ENCODE measurements at places on chromosomes 3 and 15.

GRCh38 chr3:116667791-116668190 is 41.8 kb upstream of the TUSC7 start:
- no peak for DNase-seq

DNA sequence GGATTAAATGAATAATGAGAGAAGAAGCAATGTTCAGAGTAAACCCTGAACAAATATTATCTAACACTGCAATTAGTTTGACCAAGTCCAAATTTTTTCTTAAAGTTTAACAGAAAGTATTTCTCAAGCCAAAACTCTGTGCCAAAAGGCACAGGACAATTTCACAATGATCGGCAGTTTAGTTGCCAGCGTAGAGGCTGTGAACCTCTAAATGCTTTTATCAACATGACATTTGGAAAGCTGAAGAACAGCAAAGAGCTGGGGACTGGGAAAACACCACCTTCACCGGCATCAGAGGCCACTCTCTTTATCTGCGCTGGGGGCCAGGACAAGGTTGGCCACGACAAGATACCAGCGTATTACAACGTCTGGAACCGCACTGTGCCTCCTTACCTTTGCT is 125.6 kb downstream of the ADAMTS17 start:
- DNase-seq, result no peak

DNA sequence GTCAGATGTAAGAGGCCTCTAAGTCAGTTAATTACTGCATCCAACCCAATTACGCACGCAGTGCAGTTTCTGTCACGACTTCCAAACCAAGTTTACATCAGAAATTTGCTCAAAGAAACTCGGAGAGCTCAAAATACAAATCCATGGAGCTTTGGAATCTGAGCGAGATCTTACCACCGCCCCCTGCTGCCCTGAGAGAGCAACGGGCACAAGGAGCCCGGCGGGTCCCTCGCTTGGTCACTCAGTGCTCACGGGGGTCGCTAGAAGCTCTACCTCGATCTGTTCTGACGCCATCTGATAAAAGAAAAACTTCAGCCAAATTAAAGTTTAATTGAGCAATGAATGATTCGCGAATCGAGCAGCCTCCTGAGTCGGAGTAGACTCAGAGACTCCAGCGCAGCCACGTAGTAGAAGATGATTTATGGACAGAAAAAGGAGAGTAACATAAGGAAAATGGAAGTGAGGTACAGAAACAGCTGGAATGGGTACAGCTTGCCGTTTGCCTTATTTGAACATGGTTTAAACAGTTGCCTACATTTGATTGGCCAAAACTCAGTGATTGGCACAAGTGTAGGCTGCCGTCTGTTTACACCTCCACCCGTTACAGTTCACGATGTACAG is 232.7 kb upstream of the ATP10A start:
- no peak for DNase-seq

DNA sequence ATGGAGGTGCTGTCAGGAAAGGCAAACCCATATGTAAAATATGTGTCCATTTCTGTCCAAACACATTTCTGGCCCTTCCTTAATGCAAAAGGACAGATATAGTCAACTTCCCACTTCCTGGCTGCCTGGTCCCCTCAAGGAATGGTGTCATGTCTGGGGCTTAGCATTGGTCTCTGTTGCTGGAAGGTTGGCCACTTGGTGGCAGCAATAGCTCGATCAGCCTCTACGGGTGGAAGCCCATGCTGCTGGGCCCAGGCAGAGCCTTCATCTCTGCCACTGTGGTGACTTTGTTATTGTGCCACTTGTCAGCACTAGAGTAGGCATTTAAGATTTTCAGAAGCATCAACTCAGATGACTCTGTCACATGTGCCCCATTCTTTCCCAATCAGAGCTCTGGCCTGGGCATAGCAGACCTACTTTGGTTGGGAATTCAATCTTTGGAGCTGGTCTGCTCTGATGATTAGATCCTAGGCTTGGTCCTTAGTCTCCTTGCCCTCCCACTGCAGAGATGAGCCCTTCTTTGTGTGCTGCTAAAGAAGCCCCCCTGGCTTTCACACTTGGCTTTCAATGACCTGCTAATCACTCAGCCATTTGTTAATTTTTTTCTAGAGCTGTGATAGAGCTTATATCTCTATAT is 51.0 kb upstream of the SPSB4 start:
- DNase-seq, result peak; percentile 91

DNA sequence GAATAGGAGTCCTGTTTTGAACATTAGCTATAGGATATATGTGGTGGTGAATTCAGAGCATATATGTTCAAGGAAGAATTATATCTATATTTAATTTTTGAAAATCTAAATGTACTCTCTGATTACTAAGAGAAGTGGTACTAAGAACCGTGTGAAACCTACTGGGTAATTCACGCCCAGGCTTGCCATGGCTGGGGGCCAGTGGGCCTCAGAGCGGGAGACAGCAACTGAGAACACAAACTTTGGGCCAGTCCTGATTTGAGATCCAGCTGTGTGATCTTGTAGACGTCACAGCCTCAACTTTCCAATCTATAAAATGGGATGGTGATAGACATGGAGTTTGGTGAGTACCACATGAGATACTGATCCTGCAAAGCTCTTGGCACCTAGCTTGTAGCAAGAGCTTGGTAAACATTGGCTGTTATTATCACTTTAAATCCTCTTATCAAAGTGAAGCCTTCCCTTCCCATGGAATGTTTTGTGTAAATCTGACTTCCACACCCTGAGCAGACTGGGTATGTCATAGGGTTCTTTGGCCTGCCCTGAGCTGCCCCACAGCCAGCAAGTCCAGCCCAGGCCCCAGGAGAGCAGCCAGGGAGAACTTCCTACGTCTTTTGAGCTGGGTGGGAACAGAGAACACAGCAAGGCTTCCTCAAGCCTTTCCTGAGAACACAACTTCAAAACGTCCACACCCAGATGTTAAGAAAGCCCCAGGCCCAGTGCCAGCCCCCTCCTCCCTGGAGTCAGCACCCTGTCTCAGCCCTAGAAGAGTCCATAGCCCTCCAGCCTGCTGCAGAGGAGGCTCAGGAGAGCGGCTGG is 8.2 kb upstream of the PAQR5 start:
- DNase-seq, result no peak

DNA sequence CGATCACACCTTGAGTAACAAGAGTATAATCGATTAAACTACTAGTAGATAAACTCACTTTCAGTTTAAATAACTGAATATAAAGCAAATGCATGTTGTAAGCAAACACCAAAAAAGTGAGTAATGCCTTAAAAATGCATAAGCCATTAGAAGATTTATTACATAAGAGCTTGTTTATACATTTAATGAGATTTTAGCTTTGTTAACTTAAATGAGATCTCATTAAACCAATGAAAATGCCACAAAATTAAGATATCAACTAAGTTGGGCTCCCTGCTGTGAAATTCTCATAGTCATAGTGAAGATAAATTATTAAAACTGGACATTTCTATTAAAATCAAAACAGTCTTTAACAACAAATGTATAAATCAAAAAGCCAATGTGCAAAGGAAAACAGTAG is 701.2 kb downstream of the NLGN1 start:
- DNase-seq, result no peak

DNA sequence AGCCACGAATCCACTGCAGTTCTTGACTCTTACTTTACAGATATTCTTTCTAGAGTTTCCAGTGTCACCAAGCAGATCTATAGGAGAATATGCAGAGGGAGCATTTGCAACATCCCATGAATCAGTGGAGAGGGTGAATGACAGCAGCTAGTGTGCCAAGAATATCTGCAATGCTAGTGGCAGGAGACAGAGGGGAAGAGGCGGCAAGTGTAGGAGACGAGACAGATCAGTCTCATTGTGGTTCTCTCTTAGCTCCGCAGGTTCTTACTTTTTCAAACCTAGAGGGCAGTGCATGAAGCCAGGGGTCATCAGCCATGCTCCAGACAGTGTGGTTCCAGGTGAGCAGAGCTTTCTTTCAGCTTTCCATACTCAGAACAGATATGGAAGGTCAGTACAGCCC is 744 bp downstream of the ZNF619 start:
- DNase-seq, result no peak

GRCh38 chr3:100719136-100719535 is 9.8 kb downstream of the TFG start:
- no peak for DNase-seq

DNA sequence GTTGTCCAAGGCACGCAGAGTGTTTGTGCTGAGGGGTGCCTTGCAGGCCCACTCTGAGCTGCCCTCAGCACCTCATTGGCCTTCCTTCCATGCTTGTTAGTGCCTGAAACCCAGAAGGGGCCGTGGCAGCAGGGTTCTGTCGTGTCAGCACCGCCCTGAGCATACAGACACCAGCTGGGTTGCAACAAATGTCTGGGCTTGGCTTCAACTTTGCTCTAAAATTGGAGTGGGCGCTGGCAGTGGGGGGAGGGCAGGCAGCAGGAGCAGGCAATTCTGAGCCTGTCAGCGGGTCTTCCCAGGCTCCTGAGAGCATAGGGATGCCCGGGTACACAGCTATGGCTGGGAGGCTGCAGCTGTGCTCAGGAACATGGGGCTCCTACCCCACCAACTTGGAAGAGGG is 464.3 kb downstream of the EPHA3 start:
- DNase-seq, result no peak

GRCh38 chr3:46029953-46030543 is 2.8 kb upstream of the XCR1 start:
- no peak for DNase-seq

DNA sequence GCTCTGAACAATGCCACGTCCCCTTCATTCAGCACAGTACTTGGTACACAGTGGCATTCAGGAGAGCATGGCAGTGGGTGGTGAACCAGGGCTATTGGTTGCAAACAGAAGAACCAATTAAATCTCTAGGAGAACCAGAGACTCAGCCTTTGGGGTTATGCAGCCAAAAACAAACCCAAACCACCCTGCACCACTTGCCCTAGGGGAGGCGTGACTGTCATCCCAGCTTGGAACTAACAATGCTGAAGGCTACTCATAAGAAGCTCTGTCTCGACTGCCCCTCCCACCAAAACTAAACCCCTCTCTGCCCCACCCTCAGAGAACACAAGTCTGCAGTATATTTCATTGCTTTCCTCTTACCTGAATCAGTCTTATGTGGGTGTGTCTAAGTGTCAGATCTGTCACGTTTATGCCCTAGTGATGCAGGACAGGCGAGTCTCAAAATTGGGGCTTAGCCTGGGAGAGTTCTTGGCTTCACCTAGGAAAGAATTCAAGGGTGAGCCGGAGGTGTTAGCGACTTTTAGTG is 15.2 kb upstream of the KLHL40 start:
- DNase-seq, result no peak

- DNase-seq, result peak; percentile 69
Observed at GRCh38 chr15:77870195-77871065, 207.1 kb downstream of the TBC1D2B start.

GRCh38 chr3:196974661-196975060 is 6.0 kb upstream of the PIGZ start:
- DNase-seq, result no peak

GRCh38 chr15:29094711-29095110 is 174.9 kb downstream of the NSMCE3 start:
- DNase-seq, result no peak

DNA sequence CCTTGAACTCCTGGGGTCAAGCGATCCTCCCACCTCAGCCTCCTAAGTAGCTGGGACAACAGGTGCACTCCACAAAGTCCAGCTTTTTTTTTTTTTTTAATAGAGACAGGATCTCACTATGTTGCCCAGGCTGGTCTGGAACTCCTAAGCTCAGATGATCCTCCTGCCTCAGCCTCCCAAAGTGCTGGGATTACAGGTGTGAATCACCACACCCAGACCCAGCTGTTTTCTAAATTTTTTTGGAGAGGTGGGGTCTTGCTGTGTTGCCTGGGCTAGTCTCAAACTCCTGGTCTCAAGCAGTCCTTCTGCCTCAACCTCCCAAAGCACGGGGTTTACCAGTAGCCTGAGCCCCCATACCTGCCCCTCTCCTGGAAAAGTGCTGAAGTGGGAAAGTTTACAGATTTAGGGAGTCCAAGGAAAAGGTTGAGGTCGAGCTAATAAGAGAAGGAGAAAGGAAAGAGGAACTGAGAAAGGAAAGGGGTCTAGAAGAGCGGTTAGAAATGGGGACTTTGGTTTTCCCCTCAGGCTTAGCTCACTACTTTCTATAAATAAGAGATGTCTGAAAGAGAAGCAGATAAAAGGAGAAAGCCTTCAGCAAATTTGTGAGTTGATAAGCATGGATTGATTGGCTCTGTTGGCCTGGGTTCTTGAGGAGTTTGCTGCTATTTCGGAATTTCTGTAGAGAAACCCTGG is 23.6 kb downstream of the UBE2E1 start:
- no peak for DNase-seq

GRCh38 chr3:140441006-140441405 is 236.9 kb upstream of the TRIM42 start:
- no peak for DNase-seq

DNA sequence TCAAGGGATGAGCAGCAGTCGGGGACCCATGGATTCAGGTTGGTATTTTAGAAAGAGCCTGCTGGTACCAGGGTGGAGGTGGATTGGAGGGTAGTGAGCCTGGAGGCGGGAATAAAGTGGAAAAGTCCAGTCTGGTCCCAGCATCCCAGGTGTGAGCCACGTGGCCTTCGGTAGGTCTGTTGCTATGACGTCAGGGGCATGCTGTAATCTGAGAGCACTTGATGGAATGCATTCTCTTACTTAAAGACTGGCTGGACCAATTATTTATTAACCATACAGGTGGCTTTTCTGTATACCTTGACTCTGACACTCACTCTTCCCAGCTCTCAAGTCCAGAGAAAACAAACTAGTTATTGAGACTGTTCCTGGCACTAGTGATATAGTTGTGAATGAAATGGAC is 389.9 kb upstream of the RGMA start:
- no peak for DNase-seq

GRCh38 chr3:72475258-72476138 is 372.7 kb downstream of the SHQ1 start:
- no peak for DNase-seq

DNA sequence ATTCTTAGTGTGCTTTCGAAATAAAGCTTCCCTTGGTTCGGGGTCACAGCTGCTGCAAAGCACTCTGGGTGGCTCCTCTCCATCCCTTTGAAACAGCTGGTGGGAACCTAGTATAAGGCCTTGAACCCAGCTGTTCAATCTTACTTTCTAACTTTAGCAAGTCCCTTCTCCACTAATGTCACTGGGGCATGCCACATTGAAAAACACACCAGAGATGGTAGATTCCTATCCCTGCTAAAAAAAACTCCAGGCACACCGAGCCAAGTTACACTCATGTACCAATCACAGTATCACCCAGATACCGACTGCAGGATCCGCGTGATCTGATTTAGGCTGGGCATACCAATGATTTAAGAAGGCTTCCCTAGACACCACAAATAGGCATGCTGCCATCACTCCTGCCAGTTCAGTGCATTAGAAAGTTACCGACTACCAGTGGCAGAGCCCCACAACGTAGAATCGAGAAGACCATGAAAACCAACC is 65.0 kb downstream of the WWTR1 start:
- no peak for DNase-seq

GRCh38 chr3:49661281-49661680 is 12.9 kb upstream of the APEH start:
- DNase-seq, result no peak

GRCh38 chr15:85314146-85314545 is 66.3 kb upstream of the AKAP13 start:
- no peak for DNase-seq

Measured in spinal cord (tissue), 10 donors.